CD4-positive, alpha-beta T cell treated with Interleukin-6 for 4 hours (primary cell): ENCODE measurements at places on chromosomes 7 and 10.

DNA sequence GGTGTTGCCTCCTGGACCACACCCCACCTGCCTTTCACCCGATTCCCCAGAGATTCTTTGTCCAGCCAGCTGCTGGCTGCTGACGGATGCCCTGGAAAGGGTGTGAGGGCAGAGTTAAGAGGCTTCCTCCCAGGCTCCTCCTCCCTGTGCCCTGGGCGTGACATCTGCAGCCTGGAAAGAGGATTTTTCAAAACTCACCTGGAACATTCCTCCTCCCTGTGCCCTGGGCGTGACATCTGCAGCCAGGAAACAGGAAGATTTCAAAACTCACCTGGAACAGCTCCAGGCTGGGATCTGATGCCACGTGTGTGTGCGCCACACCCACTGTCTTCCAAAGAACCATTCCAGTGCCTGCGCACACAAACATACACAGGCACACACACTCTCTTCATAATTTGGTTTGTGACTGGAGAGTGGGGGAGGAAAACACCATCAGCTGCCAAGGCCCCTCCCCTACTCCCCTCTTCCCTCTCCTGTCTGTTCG is 5.2 kb downstream of the MARVELD1 start:
- no peak for DNase-seq

DNA sequence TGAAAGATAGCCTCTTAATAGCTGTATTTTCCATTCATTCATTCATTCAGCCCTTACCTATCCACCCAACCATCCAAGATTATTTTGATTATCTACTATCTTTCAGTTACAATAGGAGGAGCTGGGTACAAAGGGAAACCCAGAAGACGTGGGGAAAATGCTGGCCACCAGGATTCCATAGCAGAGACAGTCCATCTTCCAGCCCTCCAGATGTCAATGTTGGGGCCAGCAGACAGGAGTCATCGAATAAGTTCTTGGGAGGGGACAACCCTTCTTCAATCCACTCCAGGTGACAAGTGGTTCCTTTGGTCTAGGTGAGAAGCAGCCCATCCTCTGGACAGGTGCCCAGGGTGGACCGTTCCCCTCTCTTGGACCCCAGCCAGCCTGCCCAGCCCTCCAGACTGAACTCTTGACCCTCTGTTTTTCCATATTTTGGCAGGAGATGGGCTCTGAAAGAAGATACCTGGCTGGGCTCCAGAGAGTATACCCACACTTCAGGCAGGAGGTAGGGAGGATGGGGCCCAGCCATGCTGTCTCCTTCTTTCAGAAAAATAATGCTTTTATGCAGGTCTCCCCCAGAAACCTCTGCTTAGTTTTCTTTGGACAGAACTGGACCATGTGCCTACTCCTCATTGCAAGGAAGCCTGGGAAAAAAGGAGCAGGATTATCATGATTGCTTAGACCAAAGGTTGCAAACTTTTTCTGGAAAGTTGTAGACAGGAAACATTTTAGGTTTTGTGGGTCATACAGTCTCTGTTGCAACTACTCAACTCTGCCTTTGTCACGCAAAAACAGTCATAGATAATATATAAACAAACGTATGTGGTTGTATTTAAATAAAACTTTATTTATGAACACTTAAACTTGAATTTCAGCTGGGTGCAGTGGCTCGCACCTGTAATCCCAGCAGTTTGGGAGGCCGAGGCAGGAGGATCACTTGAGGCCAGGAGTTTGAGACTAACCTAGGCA is 95.5 kb upstream of the SMNDC1 start:
- no peak for DNase-seq

DNA sequence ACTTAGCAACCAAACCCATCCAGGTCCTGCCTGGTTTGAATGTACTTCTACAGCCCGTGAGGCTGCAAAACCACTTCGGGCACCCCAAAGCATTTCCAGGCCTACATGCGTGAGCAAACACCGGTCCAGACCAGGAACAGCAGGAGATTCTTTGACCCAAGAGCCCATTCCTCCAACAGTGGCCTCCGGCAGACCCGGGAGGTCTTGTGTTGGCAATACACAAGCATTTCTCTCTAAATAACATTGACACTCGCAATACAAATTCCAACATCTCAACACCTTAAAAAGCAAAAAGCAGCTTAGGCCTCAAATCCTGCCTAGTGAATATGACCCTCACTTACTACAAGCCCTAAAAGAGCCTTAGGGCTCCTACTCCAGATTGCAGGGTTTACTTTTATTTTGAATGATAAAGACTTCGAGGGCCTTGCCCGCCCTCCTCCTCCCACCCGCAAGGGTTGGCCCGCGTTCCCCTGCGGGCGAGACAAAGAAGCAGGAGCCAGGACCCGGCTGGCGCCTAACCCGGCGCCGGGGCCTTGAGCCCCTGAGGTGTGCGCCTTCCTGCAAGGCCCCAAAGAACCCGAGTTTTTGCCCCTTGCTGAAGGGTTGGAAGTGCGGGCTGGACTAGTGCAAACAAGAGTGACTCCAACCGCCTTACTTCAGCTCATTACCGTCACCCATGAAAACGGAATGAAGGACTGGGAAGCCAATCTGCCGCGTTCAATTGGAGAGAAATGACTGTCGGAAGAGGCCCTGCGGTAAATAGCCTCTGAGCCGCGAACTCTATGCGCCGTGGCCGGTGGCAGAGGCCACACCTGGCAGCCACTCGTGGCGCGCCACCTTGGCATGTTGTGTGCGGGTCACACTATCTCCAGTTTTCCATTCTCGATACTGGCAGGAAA is 3.4 kb upstream of the DLX6 start:
- no peak for DNase-seq

DNA sequence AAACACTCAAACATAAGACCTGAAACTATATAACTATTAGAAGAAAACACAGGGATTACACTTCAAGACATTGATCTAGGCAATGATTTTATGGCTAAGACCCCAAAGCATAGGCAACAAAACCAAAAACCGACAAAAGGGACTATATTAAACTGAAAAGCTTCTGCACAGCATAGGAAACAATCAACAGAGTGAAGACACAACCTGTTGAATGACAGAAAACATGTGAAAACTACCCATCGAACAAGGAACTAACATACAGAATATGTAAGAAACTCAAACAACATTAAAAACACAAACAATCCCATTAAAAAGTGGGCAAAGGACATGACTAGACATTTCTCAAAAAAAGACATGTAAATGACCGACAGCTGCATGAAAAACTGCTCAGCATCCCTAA is 109.0 kb downstream of the ALOX5 start:
- DNase-seq, result no peak

DNA sequence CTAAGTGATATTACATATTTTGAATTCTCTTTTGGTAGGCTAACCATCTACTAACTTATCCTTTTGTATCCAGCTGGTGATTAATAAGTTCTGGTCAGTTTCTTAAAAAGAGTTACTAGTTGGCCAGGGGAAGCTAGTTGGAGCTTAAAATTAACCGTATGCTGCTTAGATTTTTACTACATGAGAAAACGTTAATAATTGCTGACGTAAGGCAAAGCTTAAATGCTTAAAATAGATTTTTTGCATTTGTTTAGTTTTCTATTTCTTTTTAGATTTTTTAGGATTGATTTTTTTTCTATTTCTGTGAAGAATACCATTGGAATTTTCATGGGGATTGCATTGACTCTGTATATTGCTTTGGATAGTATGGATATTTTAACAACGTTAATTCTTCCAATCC is 32.6 kb downstream of the CCDC172 start:
- no peak for DNase-seq

GRCh38 chr7:33728873-33729551 is 176.3 kb upstream of the BMPER start:
- no peak for DNase-seq

GRCh38 chr7:102085218-102085772 is 201.4 kb upstream of the SH2B2 start:
- no peak for DNase-seq

DNA sequence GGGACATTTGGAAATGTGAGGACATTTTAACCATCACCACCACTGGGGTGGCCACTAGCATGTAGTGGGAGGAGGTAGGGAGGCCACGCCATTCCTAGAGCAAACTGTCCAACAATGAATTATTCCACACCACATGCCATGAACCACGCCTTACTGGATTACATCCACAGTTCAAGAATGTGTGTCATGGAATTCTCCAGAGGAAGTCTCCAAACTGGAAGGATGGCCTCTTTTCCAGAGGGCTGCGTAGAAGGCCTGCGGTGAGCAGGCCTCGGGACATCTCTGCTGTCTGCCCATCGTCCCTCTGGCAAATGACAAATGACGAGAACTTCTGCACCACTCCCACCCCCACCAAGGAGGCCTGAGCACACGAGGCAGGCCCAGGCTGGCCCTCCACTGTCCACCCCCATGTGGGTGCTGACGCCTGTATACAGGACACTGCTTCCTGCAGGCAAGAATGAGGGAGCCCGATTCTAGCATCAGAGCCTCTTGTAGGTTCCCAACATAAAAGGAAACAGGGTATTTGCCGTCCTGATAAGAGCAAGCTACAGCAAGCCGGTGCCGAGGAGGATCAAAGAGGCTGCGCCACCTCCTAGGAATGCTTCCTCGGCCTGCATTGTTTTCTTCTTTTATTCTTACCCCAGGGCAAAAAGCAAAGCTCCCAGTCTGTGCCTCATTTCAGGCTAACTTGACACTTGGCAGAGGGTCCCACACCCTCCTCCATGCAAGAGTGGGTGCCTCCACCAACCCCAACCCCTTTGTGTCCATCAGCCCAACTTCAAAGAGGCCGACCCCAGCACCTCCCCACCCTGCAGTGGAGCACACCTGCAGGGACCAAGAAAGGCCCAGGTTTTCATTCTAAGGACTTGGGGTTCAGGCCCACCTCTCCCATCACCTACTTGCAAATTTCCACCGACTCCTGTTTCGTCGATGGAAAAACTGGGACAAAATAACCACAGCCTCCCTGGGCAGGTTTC is 23.9 kb downstream of the TNS3 start:
- DNase-seq, result no peak

DNA sequence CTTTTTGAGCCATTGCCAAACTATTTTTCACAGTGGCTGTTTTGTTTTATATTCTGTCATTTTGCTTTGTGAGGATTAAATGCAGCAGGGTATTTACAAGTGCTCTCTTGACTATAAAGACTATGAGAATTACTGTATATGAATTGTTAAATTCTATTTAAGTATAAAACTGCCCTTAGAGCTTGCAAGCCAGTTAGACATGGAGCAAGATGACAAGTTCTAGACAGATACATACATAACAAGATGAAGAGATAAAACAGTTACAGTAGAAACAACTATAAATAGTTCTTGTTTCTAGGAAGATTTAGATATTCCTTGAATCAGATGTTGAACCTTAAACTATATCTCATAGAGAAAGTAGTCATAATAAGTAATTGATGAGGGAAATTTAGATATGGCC is 60.6 kb downstream of the DNAH11 start:
- DNase-seq, result no peak

DNA sequence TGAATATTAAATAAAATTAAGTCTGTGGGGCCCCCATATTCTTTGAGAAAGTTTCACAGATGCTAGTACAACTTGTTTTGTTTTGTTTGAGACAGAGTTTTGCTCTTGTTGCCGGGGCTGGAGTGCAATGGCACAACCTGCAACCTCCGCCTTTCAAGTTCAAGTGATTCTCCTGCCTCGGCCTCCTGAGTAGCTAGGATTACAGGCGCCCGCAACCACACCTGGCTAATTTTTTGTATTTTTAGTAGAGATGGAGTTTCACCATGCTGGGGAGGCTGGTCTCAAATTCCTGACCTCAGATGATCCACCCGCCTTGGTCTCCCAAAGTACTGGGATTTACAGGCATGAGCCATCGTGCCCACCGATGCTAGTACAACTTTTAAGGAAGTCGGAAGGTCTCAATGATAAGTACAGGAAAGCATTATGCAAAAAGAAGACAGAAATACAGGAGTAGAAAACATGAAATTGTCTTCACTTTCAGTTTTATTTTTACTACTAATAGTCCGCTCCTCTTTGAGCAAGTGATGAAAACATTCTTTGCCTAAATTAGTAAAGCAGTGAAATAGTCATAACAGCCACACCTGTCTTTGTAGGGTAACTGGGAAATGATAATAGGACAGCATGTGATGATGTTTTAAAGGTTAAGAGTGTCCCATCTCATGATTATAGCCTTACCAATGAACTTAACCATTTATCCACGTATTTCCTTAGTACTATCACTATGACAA is 147.5 kb downstream of the SEMA3D start:
- no peak for DNase-seq

GRCh38 chr7:46448478-46448877 is 527.4 kb upstream of the IGFBP3 start:
- no peak for DNase-seq

DNA sequence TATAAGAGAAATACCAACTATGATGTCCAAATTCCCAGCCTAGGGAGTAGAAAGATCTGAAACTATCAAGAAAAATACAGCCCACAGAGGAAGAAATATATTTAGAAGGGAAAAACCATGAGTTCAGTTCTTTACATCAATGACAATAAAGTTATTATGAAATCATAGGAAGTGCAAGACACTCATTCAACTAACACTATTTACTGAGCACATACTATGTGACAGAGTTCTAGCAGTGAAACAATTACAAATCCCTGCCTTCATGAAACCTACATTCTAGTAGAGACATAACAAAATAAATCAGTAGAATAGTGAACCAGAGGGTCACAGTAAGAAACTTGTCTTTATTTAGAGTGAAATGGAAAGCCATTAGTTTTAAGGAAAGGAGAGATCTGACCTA is 2.1 kb downstream of the NDUFA5 start:
- no peak for DNase-seq

- DNase-seq, result no peak
Measured at GRCh38 chr10:48932831-48933664, 6.6 kb downstream of the LRRC18 start.

DNA sequence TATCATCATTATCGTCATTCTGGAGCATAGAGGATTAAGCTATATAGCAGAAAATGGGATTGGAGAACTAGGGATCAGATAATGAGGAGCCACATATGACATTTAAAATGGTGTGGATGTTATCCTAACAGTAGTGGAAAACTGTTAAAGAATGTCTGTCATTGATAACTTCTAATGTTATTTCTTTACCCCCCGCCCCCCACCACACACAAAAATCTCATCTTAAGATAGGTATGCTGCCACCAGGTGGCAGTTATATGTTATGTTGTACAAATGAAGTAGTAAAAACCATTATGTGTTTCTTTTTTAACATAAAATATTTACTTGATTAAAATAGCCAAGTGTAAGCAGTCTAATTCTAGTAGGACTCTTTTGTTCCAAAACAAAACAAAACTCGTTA is 13.0 kb downstream of the AKAP9 start:
- DNase-seq, result peak; percentile 31

- no peak for DNase-seq
Measured at GRCh38 chr10:61460835-61461234, 7.7 kb upstream of the TMEM26 start.

GRCh38 chr10:29957907-29958331 is 101.5 kb downstream of the JCAD start:
- no peak for DNase-seq

GRCh38 chr7:64101943-64102655 is 56.9 kb downstream of the ZNF727 start:
- no peak for DNase-seq

- no peak for DNase-seq
Measured at GRCh38 chr10:28808693-28809092, 131.4 kb downstream of the BAMBI start.
